ENCODE measurements at places on chromosomes 4 and X. TPM values are rescaled to one million over a fixed set of nuclear protein-coding genes. Genes with fewer than 3 reads are reported as not detected.

DNA sequence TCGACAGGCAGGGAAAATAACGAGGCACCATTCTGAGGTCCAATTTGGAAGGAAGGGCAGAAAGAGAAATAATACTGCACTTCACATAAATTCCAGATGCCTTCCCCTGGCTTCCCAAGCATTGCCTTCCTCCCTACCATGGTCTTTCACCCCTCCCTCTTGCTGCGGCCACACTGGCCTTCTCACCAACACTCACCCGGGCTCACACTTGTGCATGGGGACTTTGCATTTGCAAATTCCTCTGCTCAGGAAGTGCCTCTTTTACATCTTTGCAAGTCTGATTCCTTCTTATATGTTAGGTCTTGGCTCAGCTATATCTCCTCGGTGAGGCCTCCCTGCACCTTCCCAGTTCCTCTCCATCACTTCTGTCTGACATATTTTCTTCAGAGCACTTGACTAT is 199.4 kb downstream of the CHIC2 start:
- DNase-seq = no peak

DNA sequence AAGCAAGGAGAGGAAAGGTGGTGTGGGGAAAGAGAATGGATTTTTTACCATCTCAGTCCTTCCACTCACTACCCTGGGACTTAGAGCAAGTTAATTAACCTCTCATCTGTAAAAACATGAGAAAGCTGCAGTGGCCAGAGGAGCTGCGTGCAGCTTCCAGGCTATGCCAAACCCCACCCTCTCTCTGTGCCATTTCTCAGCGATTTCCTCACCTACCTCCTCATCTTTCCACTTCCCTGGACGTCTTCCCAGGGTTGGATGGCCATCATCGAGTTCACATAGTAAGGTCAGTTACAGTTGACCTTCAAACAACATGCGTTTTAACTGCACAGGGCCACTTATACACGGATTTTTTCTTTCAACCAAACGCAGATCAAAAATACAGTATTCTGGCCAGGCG is 64.3 kb downstream of the SMIM20 start:
- no peak for DNase-seq

DNA sequence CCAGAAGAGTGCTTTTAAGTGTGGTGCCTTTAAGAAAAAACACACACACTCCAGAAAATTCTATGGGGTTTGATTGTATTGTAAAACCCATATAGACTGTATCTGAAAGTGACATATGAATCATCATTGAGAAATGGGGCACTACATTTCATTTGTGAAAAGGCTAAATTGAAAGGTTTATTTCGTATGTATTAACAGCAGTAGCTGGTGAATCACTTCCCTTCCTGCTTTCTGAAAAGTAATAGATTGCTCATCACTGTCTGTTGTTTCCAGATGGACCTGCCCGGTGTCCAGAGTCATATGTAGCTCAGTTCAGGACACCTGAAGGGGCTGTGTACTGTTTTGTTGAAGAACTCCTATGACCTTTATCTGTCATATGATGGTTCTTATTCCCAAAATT is 28.1 kb upstream of the HPRT1 start:
- peak; percentile 82 for DNase-seq

- peak; percentile 82 for DNase-seq
Measured at GRCh38 chr4:61532336-61533000, 332.3 kb downstream of the ADGRL3 start.

PDE5A gene
- 10.1 TPM for total RNA-seq

TASL gene
- not detected for total RNA-seq

RTL3 gene
- not detected for total RNA-seq

UGT2B11 gene
- total RNA-seq = not detected

NLGN3 gene
- under 0.01 TPM for total RNA-seq

PIM2 gene
- 6.8 TPM for total RNA-seq

SLC6A8 gene
- 42.4 TPM for total RNA-seq

Data from bronchial epithelial cell (primary cell).